Dermis microvascular lymphatic vessel endothelial cell (primary cell): ENCODE measurements at places on chromosomes 2 and 18. TPM values are rescaled to one million over a fixed set of nuclear protein-coding genes. Genes with fewer than 3 reads are reported as not detected.

The SPC25 gene
- total RNA-seq: 1.4 and 4.0 TPM in 2 replicates

The LYPD6B gene
- not detected in 2 replicates for total RNA-seq

The CCT7 gene
- 347 and 408 TPM in 2 replicates for total RNA-seq

The GALNT5 gene
- not detected in 2 replicates for total RNA-seq

The PAIP2B gene
- total RNA-seq: 1.0 and 1.3 TPM in 2 replicates

The DPP4 gene
- 67.4 and 73.6 TPM in 2 replicates for total RNA-seq

The KLHL41 gene
- total RNA-seq: under 0.01 and 0.13 TPM in 2 replicates

The SERPINB10 gene
- not detected in 2 replicates for total RNA-seq

The SLC30A3 gene
- total RNA-seq: 6.3 and 15.0 TPM in 2 replicates

The SP140L gene
- 5.3 and 6.7 TPM in 2 replicates for total RNA-seq

The RAB17 gene
- total RNA-seq: 11.8 and 12.3 TPM in 2 replicates

The MC5R gene
- total RNA-seq: not detected in 2 replicates

The ARHGAP25 gene
- 10.5 and 11.9 TPM in 2 replicates for total RNA-seq

The AQP12B gene
- not detected in 2 replicates for total RNA-seq

The IL1F10 gene
- not detected in 2 replicates for total RNA-seq

The PSTPIP2 gene
- total RNA-seq: 0.63 and 0.64 TPM in 2 replicates

The NR4A2 gene
- 0.13 and 0.25 TPM in 2 replicates for total RNA-seq

The FOXD4L1 gene
- not detected in 2 replicates for total RNA-seq

The SLC9A4 gene
- total RNA-seq: not detected in 2 replicates

The FER1L5 gene
- total RNA-seq: not detected in 2 replicates

The CCDC141 gene
- total RNA-seq: 0.63 and 1.5 TPM in 2 replicates
